ENCODE measurements at places on chromosomes 1 and 21.

DNA sequence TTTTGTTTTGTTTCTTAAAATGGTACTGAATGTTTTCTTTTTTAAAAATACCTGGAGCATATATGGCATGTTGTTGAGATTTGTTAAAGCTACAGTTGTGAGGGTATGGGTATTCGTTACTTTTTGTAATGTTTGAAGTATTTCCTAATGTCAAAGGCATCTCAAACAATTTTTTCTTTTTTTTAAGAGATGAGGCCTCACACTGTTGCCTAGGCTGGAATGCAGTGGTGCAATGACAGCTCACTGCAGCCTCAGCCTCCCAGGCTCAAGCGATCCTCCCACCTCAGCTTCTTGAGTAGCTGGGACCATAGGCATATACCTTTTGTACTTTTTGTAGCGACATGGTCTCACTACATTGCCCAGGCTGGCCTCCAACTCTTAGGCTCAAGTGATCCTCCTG, 16.1 kb downstream of the CLCN6 start:
- no peak for DNase-seq

DNA sequence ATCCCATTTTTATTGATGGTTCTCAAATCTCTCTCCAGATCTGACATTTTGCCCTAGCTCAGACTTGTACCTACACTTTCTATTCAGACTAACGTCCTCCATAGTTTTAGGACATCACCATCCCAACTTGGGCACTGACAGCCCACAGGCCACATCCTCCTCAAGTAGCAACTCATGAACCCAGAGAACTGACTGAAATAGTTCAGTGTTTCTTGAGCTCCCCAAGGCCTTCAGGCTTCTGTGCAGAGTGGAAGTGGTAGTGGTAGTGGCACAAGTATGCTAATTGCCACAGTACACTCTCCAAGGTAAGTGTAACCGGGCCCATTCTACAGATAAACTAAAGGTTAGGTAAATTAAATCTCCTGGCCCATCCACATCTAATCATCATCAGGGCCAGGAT, 112.6 kb downstream of the SLC45A1 start:
- DNase-seq, result no peak

DNA sequence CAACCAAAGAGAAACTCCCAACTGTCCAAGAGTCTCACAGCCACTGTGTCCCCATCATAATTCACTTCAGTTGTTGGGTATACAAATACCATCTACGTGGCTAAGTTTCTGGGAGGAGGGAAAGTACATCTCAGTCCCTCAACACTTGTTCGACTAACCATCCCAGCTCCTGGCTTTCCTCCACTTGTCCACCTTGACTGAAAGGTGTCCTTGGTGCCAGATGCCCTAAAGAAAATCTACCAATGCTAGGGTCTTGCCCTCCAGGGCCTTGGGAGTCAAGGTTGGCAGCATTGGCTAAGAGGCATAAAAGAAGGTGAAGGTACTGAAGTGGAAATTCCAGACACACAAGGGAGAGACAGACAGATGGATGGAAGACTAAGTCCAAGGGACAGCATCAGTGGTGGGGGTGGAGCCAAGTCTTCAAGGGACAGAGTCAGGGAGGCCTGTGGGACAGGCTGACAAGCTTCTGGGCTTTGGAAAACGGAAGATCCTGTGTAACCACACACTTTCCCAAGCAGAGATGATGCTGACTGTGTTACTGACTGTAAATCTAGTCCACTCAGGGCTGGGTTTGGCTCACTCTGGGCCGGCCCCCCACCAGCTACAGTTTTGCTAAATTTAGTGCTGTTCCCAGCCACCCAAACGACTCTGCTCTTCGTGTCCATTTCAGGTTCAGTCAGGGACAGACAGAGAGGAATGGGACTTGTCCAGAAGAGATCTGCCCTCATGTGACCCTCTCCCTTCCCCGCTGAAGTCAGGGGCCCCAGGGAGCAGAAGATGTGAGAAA, 60.1 kb downstream of the CD34 start:
- DNase-seq, result no peak

- no peak for DNase-seq
Measured at GRCh38 chr1:228064296-228064695, 18.2 kb upstream of the ARF1 start.

GRCh38 chr21:34282223-34282622, 81.6 kb upstream of the KCNE2 start:
- DNase-seq, result no peak

GRCh38 chr1:8510041-8510823, 192.3 kb downstream of the SLC45A1 start:
- DNase-seq, result peak; percentile 73

GRCh38 chr1:91863498-91863897, 22.5 kb downstream of the TGFBR3 start:
- no peak for DNase-seq

GRCh38 chr1:90127288-90127953, 132.5 kb downstream of the ZNF326 start:
- DNase-seq, result no peak

- DNase-seq, result no peak
Measured at GRCh38 chr1:22319608-22320007, 132.0 kb upstream of the ZBTB40 start.

DNA sequence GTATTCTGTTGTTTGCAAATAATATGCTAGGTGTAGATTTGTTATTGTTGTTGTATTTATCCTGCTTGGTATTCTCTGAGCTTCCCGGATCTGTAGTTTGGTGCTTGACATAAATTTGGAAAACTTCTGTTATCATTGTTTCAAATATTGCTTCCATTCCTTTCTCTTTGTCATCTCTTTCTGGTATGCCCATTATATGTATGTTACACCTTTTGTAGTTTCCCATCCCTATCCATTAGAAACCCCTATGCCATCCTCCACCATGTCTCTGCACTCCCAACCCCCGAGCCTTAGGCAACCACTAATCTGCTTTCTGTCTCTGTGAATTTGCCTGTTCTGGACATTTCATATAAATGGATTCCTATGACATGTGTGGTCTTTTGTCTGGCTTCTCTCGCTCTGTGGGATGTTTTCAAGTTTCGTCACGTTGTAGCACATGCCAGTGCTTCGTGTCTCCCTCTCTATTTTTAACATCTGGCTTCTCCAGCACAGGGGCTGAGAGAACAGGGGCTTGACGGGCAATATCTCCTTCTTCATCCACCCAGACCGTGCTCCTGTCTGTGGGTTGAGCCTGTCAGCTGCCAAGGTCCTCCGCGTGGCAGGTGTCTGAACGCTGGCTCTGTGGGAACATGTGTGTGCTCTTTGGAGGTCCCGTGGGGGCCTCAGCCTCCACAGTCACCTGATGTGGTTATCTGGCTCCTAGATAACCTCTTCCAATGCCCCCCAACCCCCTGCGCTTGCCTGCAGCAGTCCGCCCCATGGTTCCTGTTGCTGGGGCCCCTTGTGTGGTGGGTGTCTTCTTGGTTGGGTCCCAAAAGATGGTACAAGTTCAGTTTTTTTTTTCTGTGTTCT, 32.8 kb upstream of the MAN1C1 start:
- DNase-seq, result no peak

DNA sequence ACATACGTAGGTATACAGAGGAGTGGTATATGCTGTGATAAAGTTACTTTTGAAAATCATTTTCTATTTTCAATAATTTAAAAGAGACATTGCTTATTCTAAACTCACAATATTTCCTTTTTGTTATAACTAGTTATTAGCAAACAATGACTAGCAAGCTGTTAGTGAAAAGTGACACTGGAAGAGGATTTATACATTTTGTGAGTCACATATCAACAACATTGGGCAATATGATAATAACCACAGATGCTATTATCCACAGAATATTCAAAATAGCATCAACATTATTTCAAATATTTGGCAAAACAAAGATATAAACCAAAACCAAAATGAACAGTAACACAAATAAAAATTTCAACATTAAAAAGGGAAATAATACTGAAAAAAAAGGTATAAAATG, 104.0 kb upstream of the HP1BP3 start:
- no peak for DNase-seq

DNA sequence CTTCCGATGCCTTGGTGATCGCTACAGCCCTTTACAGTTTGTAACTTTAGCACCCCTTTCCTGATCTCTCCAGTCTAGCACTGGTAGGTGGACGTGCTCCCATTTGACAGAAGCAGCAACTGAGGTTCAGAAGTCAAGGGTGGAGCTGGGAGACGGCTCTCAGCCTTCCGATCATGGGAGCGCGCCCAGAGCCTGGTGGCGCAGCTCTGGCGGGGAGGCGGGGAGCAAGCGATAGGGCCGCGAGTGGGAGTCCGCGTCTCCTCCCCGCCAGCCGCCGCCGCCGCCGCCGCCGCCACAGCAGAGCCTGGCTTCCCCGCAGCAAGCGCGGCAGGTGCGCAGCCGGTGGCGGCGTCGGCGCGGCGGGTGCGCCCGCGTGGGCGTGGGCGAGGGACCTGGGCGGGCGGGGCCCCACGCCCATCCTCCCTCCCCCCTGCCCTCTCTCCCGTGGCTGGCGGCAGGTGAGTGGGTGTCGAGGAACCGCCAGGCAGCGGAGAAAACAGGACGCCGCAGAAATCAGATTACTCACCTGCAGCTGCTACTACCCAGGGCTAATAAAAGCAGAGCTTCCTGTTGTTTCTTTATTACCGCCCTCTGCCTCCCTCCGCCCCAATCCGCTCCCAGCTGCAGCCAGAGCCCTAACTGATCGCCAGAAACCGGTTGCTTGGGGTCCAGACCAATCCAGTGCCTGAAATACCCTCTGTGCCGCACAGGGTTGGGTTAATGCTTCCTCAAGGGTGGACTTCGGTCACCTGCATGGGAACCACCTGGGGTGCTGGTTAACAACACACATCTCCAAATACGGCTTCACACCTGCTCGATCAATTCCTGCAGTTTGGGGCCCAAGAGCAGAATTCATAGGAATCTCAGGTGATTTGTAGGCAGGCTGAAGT, 60.2 kb upstream of the ID3 start:
- DNase-seq, result no peak

All from fibroblast of skin of left quadriceps (primary cell).